ENCODE measurements at places on chromosomes 7 and 10.
A peak's percentile ranks its signal among the peaks of the same experiment; 100 is the strongest.

- DNase-seq = no peak
Measured at GRCh38 chr10:42963312-42963711, 113.6 kb upstream of the RET start.

DNA sequence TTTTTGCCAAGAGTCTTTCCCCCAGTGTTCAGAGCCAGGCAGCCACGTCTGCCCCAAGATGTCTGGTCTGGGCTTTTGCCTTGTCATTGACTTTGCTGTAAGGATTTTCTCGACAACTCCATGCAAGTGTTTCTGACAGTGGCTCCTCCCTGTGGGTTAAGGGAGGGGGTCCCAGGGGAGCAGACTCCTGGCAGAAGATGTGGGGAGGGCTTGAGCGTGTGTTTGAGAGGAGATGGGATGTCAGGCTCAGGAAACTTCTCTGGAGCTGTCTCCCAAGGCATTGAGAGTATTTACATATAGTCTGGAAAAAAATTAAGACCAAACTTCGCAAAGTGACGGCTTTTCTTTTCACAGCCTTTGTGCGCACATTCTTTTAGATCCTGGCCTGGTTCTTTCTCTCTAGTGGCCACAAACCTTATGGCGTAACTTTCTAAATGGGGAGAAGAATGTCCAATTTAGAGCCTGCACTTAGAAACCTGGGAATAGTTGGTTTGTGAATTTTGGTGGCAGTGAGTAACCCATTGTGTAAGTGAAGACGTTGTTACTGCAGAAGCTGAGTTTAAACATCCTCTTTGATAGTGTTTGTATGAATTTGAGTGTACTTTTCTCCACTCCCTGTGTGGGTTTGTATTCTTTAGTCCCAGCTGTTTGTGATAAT lies 201.5 kb downstream of the LRMDA start:
- no peak for DNase-seq

DNA sequence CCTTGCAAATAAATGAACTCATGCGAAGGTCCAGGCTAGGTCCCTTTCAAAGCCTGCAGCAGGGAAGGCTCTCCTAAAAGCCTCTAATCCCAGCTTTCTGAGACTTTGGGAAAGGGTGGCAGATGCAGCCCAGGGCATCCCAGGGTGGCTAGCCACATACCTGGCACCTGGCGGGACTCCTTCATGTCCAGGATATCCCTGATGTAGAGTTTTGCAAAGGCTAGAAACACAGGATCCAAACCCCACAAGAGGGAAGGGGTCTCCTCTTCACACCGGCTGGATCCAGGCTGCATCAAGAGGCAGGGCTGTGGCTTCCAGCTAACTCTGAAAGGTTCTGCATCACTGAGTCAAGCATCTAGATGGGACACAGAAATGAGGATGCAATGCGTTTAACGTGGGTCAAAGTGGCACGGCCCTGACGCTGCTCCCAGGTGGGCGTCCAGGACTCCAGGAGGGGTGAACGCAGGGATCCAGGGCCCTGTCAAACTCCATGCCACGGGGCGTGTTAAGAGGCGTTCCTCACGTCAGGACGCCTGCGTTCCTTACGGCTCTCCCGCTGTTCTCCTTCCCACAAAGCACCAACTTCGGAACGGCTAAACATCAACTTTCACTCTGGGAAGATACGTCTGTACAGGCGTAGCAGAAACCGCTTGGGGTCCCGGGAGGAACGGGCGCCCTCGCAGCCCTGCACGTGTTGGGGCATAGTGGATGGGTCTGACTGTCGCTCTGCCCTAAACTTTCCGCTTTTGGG lies 507 bp downstream of the STN1 start:
- peak; percentile 44 for DNase-seq

- no peak for DNase-seq
Measured at GRCh38 chr10:98224509-98224908, 43.5 kb downstream of the LOXL4 start.

GRCh38 chr10:27710014-27710413 lies 35.6 kb downstream of the MKX start:
- DNase-seq = no peak

- no peak for DNase-seq
Measured at GRCh38 chr7:55521917-55522902, 50.1 kb downstream of the VOPP1 start.

GRCh38 chr7:126222782-126223181 lies 1030.0 kb downstream of the GRM8 start:
- no peak for DNase-seq

DNA sequence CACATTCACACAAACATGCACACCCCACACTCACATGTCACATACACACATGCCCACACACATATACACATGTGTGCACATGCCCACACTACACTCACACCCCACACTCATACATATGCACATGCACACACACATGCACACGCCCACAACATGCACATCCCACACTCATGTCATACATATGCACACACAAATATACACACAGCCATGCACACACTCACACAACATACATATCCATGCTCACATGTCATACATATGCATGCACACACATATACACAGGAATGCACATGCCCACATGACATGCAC lies 219.8 kb downstream of the DNAJB6 start:
- DNase-seq = no peak
